GM12891 (cell line): ENCODE measurements at places on chromosomes 6 and 20.

GRCh38 chr6:69865126-69865525, 1.2 kb upstream of the COL19A1 start:
- DNase-seq = no peak

GRCh38 chr6:148747145-148747470, 278 bp downstream of the UST start:
- no peak for DNase-seq

- DNase-seq = no peak
Observed at GRCh38 chr6:90097356-90097755, 199.3 kb downstream of the BACH2 start.

DNA sequence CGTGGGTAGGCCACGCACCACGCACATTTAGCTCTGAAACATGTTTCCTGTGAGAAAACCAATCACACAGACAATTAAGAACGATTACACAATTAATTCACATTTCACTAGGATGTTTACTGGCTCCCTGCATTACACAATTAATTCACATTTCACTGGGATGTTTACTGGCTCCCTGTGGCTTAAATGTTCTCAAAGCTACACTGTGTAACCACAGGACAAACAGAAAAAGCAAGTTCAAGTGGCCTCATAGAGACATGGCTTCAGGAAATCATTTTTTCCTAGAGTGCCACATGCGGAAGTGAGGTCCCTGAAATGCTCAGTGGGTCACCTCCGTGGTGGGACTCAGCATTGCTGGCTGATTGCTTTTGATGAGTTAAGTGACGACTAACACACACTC, 61.7 kb upstream of the XRN2 start:
- DNase-seq = no peak

- DNase-seq = no peak
Observed at GRCh38 chr6:33143113-33143770, 49.0 kb downstream of the COL11A2 start.

DNA sequence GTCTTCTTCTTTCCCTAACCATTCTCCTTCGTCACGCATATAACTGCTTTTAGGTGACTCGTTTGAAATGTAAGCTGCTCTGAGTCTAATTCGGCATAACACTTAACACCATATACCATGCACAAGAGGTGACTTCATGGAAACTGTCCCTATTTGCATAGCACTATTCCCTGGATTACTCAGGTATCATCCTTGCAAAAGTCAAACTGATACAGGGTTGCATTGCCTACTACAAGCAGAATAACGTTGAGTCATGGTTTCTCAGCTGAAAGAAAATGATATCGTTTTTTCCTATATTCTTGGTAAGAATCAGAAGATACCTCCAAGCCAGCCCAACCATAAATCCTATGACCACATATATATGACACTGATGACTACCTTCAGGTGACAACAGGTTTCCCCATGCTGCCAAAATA, 227.5 kb downstream of the ATXN1 start:
- DNase-seq = no peak

DNA sequence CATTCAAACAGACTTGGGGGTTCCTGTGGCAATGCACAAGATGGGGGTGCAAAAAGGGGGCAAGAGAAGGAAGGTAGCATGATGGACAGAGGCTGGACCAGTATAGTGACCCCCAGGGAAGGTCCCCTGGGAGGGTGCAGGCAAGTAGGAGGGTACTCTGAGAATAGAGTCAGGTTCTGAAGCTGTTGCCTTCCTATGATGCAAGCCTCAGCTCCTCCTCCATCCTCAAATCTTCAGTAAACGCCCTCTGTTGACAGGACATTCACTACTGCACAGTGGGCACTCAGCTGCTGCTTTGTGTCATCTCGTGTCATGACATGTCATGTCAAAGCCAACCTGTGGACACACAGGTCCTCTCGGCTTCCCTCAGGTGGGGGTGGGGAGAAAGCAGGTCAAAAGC, 5.8 kb upstream of the SDCBP2 start:
- DNase-seq = no peak

- DNase-seq = no peak
Observed at GRCh38 chr20:62795023-62795761, 1.1 kb upstream of the MRGBP start.

DNA sequence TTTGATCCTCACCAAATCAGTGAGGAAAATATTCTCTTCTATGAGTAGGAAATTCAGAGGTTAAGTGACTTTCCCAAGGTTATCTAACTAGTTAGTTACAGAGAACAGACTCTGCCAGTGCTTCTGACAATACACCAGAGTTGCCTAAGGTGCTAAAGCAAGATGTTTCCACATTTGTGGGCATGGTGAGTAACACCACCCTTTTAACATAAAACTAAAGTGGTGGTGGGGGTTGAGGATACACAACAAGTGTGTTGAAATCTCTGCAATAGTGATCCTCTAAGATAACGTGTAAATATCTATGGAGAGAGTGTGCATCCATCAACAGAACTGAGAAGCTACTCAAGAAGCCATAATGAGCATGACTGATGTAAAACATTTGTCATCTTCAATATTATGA, 11.7 kb downstream of the VNN2 start:
- DNase-seq = no peak

DNA sequence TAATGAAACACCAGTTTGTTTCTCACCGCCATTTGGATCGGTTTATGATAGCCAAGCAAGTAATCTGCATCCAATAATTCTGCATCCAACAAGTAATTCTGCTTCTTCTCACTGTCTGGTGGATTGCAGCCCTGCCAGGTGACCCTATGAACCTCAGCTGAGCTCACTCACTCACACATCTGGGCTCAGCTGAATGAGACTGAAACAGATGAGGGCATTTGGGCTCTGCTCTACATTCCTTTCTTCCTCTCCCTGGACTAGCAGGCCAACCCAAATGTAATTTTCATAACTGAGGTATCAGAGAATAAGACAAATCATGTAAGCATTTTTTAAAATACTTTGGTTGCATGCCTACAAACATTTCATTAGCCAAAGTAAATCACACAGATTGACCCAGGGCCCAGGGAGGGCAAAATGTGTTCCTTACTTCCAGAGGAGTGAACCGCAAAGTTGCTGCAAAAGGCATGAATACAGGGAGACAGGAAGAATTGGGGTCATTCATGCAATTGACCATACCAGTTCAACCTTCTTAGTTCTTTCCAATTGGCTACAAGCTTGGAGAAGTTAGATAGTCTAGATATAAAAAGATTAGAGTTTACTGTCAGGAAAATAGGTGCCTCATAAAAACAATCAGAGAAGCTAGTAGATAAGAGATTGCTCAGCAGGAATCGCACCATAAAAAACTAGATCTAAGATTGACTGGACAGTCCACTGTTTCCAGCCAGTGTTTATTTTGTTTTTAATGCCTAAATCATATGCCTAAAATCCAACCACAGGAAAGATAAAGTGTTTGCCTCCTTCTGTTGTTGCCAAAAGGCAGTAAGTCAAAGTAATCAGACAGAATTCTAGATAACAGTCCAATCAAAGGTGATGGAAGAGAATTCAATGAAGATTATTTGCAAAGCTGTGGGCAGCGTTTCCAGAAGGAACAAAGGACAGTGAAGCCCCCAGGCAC, 43.7 kb downstream of the CBLN4 start:
- DNase-seq = no peak

GRCh38 chr6:166720856-166721255, 93.8 kb upstream of the RPS6KA2 start:
- DNase-seq = no peak

- DNase-seq = no peak
Observed at GRCh38 chr6:34506718-34507117, 40.8 kb downstream of the PACSIN1 start.

DNA sequence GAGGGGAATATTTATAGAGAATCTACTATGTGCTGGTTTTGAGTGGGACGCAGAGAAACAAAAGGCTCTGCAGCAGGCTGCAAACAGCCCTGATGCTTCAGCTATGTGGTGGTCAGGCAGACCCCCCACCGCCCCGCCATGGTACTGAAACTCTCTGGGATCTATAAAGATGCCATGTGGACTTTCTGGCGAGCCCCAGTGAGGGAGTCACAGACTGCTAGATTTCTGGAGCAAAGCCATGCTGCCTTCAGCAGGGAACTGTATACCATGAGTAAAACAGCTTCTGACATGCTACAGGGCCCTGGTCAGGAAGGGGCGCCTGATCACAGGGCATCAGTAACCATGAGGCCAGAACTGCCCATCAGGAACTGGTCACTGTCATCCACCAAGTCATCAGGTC, 19.2 kb upstream of the BPIFB1 start:
- DNase-seq = no peak

DNA sequence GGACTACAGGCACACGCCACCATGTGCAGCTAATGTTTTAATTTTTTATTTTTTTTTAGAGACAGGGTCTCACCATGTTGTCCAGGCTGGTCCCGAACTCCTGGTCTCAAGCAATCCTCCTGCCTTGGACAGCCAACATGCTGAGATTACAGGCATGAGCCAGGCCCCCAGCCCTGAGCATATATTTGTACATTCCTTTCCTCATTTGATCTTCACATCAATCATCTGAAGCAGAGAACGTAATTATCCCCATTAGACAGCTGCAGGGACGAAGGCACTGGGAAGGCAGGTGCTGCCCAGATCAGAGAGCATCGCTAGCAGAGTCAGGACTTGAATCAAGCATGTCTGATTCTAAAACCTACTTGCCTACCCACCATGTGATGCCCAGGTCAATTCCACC, 41.0 kb upstream of the SIRPA start:
- DNase-seq = no peak

- no peak for DNase-seq
Observed at GRCh38 chr6:168158213-168158979, 79.4 kb upstream of the FRMD1 start.

DNA sequence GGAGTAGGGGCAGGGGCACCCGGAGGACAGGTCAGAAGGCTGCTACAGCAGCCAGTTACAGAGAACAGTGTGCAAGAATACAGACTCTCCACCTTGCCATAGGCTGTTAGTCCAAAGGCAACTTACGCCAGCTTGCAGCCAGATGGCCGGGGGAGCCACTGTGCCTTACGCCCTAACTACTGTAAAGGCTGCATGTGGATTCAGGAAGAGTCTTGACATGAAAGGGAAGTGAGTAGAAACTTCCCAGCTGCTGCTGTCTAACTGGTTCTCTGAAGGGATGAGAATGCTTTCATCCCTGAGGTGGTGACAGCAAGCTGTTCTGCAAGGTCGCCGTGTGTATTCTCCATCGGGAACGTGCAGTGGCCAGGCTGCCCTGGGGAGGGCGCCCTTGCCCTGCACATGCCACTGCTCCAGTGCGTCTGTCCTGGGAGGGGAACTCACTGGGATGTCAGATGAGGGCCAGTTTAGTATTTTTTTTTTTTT, 46.1 kb downstream of the LYRM4 start:
- no peak for DNase-seq

GRCh38 chr6:39493174-39493573, 170.7 kb upstream of the KCNK16 start:
- no peak for DNase-seq

DNA sequence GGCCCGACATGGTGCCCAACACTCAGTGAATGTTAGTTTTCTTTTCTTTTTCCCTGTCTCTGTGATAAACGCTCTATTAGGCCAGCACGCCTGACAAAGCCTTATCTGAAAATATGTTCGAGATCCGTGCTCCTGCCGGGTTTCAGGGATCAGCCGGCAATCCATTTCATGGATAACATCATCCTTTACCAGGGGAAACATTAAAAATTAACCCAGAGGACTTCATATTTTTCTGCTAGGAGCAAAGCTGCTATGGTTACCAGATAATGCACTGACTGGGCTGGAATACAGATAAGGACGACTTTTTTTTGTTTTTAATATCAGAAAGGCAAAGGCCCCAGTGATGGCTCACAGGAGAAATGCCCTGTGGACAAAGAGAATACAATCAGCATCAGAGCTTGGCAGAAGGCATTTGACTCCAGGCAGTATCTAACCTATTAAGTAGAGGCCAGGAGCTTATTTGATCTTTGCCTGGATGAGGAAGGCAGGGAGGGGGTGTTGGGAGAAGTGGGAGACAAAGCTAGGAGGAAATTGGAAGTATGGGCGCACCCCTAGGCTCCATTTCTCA, 482.0 kb upstream of the CHD6 start:
- DNase-seq = no peak

GRCh38 chr6:89357390-89357789, 4.9 kb upstream of the UBE2J1 start:
- DNase-seq = no peak

DNA sequence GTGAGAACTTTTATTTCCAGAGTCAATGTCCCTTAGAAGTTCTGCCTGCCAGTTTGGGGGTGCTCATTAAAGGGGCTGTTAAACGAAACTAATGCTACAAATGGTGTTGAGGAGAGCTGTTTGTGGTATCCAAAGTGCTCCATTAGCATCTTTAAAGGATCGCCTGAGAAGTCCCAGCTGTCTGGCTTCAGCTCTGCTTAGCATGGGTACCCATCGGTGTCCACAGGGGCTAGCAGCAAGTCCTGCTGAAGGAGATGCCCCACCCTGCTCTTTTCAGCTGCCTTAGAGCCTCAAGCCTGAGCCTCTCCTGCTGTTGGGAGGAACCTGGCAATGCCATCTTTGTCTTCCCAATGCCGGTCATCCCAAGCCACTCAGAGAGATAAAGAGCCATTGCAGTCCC, 111.1 kb downstream of the FOXO3 start:
- no peak for DNase-seq

DNA sequence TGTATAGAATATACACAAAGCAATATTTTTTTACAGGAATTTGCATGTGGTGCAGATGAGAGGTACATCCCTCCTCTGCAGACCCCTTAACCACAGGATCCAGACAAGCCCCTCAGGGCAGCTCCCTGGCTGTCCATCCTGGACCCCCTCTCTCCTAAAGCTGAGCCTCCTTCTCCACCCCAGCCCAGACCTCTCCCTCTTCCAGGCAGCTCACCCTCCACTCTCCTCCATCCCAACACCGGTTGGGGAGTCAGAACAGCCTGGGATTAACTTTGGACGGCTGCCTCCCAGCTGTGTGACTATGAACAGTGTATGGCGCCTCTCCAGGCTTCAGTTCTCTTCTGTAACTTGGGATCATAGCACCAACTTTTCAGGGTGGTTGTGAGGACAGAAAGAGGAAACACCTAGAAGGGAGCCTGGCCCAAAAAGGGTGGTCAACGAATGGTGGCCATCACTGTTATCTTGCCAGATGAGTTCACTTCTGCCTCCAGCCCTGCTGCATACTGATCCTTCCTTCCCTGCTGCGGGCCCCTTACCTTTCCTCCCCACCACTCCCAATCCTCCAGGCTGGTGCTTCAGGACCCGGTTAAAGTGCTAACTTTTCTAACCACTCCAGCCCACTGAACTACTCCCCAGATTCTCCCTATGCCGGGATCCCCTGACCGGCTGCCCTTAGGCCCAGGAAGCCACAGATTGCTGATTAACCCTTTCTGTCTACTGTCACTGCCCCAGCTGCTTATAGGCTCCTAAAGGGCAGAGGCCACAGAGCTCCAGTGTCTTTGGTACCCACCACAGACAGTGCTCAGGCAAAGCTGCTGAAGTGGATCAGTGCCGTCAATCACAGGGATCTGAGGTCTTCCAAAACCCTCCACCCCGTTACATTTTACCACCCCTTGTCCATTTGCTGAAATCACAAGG, 55.9 kb downstream of the GPR6 start:
- DNase-seq = no peak

GRCh38 chr20:48175261-48175660, 390.0 kb upstream of the SULF2 start:
- DNase-seq = no peak

GRCh38 chr20:19141998-19142397, 70.4 kb upstream of the SLC24A3 start:
- no peak for DNase-seq
